Thoracic aorta (tissue), 2 donors: ENCODE measurements at places on chromosomes 11 and 22.

DNA sequence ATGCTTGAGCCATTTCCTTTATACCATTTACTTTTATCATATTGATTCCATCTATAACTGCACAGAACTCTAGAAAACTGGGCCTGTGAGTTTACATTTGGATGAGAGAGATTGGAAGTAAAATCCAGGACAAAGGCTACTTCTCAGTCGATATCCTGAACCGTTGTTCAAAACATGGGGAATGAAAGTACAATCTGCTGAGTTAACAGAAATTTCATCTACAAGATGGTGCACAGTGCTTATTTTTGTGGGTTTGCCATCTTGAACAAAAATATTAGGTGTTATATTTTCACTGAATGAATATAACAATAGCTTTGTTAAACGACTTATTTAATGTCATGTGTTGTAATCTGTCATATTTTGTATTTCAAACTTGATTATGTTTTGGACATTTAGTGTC, 622.6 kb downstream of the LUZP2 start:
- no peaks in the 10 kb centered on the region for H3K36me3 ChIP-seq
- H3K27me3 ChIP-seq: no peaks in the 10 kb centered on the region

- H3K27ac ChIP-seq: no peak overlapping the region
- no peak overlapping the region for H3K4me3 ChIP-seq
- H3K27me3 ChIP-seq: no peaks in the 10 kb centered on the region
- H3K36me3 ChIP-seq: no peaks in the 10 kb centered on the region
- DNase-seq: no peak
These were observed 47.3 kb upstream of the CCDC34 start for GRCh38 chr11:27410272-27410671.

GRCh38 chr11:120818097-120818496, 205.8 kb upstream of the TBCEL start:
- H3K27ac ChIP-seq: no peak overlapping the region
- no peaks in the 10 kb centered on the region for H3K36me3 ChIP-seq
- no peaks in the 10 kb centered on the region for H3K27me3 ChIP-seq
- H3K4me3 ChIP-seq: no peak overlapping the region
- DNase-seq: no peak

DNA sequence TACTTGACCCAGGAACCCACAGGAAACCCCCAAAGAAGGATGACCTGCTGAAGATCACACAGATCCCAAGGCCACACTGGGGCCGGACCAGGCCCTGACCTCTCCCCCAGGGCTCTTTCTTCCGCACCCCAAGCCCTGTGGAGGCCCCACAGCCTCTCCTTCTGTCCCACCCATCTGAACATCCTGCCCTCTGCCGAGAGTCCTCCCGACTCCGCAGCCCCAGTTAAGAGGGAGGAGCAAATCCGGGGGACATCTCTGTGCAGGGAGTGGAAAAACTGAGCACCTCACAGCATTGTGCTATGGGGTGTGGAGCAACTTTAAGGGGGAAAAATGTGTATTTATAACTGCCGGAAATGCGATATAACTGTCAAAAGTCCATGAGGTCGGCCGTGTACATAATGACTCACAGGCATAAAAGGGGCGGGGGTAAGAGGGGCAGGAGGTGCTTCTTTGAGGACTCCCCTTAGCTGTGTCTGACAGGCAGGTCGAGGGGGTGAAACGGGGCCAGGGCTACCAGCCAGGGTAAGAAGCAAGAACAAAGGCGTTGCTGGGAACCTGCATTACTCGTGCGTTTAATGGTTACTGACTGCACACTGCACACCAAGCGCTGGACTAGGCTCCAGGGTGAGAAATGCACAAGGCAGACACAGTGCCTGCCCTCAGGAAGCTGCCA, 57.2 kb downstream of the WNT11 start:
- DNase-seq: no peak
- no peak overlapping the region for H3K27ac ChIP-seq
- no peaks in the 10 kb centered on the region for H3K36me3 ChIP-seq
- no peak overlapping the region for H3K4me3 ChIP-seq
- H3K27me3 ChIP-seq: no peaks in the 10 kb centered on the region

DNA sequence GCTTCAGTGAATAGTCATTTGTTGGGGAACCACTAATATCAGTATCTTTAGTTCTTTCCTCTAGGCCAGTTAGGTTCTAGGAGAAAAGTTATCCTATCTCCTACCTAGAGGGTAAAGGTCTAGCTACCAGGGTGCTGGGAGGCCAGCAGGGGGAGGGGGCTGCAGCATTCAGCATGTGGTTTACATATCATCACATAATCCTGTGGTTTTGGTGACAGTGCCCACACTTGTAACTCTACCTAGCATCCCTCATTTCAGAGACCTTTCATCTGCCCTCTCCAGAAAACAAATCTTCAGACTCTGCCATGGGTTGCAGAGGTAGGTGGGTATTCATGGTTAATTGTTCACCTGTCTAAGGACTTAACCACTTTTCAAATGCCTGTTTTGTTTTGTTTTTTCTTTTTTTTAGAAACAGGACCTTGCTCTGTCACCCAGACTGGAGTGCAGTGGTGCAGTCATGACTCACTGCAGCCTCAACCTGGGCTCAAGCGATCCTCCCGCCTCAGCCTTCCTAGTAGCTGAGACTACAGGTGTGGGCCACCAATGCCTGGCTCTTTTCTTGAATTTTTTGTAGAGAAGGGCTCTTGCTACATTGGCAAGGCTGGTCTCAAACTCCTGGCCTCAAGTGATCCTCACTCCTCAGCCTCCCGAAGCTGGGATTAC, 146.8 kb downstream of the ENTHD1 start:
- H3K27me3 ChIP-seq: no peaks in the 10 kb centered on the region
- H3K36me3 ChIP-seq: no peaks in the 10 kb centered on the region
- H3K4me1 ChIP-seq: no peaks in the 10 kb centered on the region
- H3K4me3 ChIP-seq: no peak overlapping the region
- DNase-seq: no peak

- H3K27me3 ChIP-seq: no peaks in the 10 kb centered on the region
- no peaks in the 10 kb centered on the region for H3K4me1 ChIP-seq
- H3K36me3 ChIP-seq: no peaks in the 10 kb centered on the region
- no peak overlapping the region for H3K27ac ChIP-seq
These were observed 770.6 kb upstream of the CCDC90B start for GRCh38 chr11:84056653-84057376.

DNA sequence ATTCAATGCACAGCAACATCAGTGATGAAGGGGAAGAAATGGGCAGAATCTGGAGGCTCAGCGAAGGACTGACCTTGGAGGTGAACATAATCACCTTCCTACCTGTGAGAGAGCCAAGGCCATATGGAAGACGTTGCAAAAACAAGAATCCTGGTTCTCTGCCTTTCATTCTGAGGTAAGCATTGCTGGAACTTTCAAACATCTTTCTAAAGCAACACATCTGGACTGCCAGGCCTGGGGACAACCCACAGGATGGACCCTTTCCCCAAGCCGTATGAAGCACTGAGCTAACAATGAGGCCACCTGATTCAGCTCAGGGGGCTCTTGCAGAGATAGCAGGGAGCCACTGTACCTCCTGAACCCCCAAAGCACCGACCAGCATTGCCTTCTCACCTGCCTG, 70.5 kb downstream of the ETS1 start:
- H3K4me3 ChIP-seq: peak overlapping the region; percentile 99
- H3K4me1 ChIP-seq: peaks cover 29% of the 10 kb centered on the region
- no peaks in the 10 kb centered on the region for H3K27me3 ChIP-seq
- no peak for DNase-seq
- peaks cover 2% of the 10 kb centered on the region for H3K36me3 ChIP-seq

- no peaks in the 10 kb centered on the region for H3K36me3 ChIP-seq
- H3K4me1 ChIP-seq: no peaks in the 10 kb centered on the region
- no peak overlapping the region for H3K27ac ChIP-seq
- no peaks in the 10 kb centered on the region for H3K27me3 ChIP-seq
- DNase-seq: no peak
These were observed 29.6 kb downstream of the EHF start for GRCh38 chr11:34650528-34650927.

DNA sequence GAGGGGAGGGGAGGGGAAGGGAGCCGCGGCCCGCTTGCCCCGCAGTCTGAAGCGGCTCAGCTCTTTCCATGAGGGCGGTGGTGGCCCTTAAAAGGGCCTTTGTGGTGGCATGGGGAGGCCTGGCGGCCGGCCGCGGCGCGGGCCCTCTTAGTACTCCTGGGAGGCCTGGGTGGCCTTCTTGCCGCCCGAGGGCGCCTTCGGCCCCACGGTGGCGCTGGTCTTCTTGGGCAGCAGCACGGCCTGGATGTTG, 6.9 kb downstream of the DPAGT1 start:
- peaks cover 18% of the 10 kb centered on the region for H3K36me3 ChIP-seq
- no peaks in the 10 kb centered on the region for H3K27me3 ChIP-seq
- DNase-seq: peak; percentile 59
